ENCODE measurements at places on chromosomes 16 and 17.

DNA sequence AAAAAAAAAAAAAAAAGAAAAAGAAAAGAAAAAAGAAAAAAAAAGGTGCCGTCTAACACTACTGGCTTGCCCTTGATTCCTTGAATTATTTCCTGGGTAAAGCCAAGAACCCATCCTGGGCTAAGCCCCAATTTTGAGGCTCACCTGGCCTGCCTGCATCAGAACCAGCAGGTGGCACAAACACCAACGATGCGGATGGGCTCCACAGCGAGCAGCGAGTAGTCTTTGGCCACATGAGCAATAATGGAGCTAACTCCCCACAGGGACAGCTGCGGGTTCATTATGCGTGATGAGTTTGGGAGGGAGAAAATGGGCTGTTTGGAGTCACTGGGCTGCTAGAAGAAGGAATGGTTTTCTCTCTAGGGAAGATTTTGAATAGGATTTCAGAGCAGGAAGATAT is 91.1 kb downstream of the ASIC2 start:
- no peak for DNase-seq

GRCh38 chr17:75295201-75296158 is 6.2 kb upstream of the SLC25A19 start:
- DNase-seq: no peak

DNA sequence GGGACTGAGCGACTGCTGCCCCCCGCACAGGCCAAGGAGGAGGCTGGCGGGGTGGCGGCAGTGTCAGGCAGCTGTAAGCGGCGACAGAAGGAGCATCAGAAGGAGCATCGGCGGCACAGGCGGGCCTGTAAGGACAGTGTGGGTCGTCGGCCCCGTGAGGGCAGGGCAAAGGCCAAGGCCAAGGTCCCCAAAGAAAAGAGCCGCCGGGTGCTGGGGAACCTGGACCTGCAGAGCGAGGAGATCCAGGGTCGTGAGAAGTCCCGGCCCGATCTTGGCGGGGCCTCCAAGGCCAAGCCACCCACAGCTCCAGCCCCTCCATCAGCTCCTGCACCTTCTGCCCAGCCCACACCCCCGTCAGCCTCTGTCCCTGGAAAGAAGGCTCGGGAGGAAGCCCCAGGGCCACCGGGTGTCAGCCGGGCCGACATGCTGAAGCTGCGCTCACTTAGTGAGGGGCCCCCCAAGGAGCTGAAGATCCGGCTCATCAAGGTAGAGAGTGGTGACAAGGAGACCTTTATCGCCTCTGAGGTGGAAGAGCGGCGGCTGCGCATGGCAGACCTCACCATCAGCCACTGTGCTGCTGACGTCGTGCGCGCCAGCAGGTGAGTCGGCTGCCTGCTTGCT is 5.6 kb upstream of the TMEM88 start:
- DNase-seq: no peak

DNA sequence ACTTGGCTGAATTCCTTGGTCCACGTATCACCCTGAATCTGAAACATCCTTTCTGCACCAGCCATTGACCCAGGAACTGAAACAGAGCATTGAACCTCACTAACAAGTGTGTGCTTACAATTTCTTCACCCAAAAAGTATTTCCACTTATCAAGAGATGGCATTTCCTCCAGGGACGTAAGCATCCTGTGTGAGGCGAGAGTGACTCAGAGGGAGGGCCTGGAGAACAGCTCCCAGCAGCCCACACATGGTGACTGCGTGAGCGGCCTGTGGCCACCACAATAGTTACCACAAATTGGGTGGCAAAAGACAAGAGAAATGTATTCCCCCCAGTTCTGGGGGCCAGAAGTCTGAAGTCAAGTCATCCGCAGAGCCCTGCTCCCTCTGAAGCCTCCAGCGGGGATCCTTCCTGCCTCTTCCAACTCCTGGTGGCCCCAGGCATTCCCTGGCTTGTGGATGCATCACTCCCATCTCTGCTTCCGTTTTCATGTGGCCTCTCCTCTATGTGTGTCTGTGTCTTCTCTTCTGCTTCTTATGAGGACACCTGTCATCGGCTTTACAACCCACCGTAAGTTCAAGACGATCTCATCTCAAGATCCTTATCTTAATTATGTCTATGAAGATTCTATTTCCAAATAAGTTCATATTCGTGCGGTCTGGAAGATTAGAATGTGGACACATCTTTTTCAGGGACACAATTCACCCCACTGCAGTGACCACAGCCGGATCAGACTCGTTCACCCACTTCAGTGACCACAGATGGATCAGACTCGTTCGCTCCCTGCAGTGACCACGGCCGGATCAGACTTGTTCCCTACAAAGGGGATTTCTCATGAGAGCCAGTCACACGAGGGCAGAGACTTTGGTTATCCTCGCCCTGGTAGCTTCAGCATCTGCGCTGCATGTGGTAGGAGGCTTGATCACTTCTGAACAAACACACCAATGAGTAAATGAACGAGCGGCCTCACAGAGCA is 122.6 kb upstream of the FOXF1 start:
- no peak for DNase-seq

DNA sequence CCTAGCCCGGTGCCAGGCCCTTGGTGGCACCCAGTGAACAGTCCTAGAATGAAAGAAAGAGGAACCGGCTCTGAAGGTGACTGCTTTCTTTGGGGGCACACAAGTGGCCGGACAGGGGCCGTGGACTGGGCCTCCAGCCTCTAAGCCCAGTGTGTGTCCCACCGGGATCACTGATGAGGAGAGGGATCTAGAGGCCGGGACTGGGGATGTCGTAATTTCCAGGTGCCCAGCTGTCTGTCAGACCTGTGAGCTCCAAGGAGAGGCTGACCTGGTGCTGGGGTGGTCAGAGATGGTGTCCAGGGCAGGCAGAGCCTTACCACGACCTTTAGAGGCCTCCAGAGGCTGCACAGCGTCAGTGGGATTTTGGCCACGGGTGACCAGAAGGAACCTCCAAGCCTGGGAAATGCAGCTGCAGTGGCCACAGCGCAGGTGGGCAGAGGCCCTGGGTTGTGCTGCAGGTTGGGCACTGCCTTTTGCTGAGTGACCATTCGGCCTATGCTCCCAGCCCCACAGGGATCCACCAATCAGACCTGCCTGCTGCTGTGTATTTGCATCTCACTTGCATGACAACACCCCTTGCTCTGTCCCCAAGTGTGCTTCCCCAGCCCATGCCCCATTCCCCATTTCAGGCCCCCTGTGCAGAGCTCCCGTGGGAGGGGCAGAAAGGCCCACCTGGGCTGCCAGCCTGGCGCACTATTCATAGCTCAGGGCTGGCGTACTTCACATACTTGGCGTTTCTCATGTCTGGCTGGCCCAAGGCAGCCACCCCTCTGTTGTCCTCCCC is 12.5 kb downstream of the ARHGAP23 start:
- DNase-seq: no peak

DNA sequence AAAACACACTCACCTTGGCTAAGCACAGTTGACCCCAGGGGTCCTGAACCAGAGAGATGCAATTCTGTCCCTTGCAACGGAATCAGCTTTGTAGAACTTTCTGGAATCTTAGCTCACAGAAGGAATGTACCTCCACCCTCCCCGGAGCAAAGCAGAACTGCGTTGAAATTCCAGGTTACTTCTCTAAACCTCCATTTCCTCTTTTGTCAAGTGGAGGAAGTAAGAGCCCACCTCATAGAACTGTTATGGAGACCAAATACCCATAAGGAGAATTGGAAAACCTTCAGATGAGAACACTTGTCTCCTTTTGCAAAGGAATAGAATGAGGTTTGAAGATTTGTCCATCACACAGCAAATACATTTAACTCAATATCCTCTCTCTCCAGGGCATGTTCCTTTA is 86.6 kb upstream of the RBBP6 start:
- DNase-seq: no peak

GRCh38 chr16:871562-872345 is 71.2 kb upstream of the GNG13 start:
- no peak for DNase-seq

DNA sequence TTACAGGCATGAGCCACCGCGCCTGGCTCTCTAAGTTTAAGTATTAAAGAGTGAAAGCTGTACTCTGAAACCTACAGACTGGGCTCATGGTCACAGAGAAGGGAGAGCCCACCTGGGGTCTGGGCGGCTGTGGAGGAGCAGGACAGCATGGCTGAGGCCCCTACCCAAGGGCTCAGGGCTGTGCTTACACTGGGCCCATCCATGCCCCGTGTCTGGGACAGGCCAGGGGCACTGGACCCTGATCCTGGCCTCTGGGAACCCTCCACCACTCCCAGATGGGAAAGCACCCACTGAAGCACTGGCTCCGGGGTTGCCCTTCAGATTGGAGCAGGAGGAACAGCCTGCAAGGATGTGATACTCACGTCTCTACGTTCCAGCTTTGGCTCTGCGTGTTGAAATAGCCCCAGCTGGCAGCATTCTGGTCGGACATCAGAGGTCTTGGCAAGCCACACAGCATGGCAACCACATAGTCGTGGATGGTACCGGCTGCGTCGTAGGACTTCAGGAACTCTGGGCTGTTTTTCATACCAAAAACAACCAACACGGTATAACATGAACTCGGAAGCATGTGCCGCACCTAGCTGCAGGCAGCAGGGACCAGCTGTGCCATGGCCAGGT is 13.0 kb downstream of the SHPK start:
- DNase-seq: no peak

- no peak for DNase-seq
These were observed 225.1 kb downstream of the SPECC1 start for GRCh38 chr17:20234276-20234675.

DNA sequence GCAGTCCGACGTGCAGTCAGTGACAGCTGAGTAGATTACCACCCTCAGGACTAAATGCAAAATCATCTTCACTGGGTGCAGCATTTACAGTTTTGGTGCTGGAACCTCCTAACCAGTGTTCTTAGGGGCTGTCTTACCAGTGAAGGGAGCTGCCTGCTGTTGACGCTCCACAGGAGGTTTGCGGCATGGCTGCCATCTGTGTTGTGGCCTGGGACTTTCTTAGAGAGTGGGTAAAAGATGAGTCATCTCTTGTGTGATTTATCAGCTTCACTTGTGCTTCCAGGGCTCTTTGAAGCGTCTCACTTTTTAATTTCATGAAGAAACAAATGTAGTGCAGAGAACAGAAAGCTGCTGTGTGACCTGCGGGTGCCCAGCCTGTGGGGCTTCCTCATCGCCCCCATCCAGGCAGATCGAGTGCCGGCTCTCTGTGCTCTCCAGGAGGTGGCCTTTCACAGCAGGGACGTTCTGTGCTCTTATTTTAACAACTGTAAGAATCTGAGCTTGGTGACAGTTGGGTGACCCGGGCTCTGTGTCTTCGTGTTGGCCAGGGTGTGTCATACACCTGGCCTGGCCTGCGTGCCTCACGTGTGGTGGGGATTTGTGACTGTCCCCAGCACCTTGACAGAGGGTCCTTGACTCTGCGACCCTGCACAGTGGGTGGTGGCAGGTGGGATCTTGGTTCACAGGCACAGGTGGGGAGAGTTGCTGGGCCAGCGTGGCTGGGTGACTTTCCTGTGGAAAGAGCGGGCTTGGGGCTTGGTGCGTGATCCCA is 24.3 kb upstream of the ZNF750 start:
- peak; percentile 75 for DNase-seq

- no peak for DNase-seq
These were observed 57.0 kb upstream of the CLEC19A start for GRCh38 chr16:19228575-19228974.

- DNase-seq: peak; percentile 73
These were observed 6.9 kb downstream of the FBXO31 start for GRCh38 chr16:87376660-87377059.

DNA sequence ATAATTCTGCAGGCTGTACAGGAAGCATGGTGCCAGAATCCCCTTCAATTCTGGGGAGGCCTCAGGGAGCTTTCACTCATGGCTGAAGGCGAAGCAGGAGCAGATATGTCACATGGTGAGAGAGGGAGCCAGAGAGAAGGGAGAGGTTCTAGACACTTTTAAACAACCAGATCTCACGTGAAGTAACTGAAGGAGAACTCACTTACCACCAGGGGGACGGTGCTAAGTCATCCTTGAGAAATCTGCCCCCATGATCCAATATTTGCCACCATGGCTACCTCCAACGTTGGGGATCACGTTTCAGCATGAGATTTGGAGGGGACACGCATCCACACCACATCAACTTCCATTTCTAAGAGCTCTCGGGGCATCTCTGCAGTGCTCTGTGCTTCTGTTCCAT is 37.4 kb upstream of the GNA13 start:
- DNase-seq: peak; percentile 51

DNA sequence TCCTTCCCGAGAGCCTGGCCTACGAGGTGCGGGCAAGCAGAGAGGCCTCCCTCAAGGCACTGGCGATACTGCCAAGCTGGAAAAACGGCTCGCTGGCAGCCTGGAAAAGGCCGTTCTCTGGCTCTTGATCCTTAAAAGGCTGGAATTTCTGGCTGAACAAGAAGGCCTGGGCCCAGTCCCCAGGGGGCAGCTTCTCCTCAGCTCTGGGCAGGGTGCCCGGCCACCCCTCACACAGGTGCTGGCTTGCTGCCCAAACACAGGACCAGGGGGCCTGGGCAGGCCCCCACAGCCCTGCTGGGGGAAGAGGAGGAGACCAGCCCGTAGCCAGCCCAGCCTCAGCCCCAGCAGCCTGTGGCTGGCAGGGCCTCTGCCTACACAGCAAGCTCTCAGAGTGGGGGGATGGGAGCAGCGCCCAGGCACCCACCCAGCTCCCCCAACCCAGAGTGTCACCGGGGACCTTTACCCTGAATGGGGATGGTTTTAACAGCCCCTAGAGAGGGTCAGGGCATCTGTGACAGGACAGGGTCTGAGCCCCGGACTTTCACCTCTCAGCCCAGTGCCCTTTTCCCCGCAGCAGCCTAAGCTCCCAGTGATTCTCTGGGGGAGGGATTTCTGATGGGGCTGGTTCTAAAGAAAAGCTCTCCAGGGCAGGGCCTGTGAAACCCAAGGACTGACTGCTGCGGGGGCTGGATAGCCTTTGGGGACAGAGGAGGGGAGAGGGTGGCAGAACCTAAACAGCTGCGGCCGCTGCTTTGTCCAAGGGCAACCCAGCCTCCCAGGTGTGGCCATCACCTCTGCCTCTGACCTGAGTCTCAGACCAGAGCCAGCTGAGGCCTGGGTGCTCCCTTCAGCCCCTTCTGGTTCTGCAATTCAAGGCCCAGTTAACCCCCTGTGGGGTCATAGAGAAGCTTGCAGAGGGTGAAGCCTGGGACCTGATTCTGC is 38.6 kb upstream of the TOB1 start:
- DNase-seq: no peak

GRCh38 chr16:86337138-86337537 is 173.2 kb upstream of the FOXF1 start:
- DNase-seq: no peak

GRCh38 chr17:64534187-64534586 is 27.4 kb downstream of the CEP95 start:
- peak; percentile 41 for DNase-seq

DNA sequence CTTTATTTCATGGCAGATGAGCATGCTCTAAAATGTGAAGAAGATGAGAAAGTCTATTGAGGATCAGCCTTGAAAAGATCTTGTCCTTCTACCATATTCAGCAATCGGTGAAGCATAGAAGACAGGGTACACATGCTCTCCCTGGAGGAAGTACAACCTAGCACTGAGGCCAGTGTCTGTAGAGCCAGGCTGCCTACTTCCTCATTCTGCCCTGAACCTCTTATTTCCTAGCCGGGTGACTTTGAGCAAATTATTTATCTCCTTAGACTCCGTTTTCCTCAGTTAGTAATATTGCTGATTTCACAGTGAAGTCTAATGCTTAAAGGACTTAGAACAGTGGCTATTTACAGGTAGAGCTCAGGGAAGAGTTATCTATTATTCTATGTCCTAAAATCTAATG is 58.4 kb downstream of the TMEM100 start:
- peak; percentile 48 for DNase-seq

Measured in hematopoietic multipotent progenitor cell treated with erythropoietin and hydrocortisone succinate and interleukin-3 and kit ligand, for 6 days (in vitro differentiated cells).